Activated CD4-positive, alpha-beta memory T cell treated with anti-CD3 and anti-CD28 coated beads for 36 hours (primary cell): ENCODE measurements at places on chromosomes 3 and 15. TPM values are rescaled to one million over a fixed set of nuclear protein-coding genes. Genes with fewer than 3 reads are reported as not detected.

Gene CSPG4
- not detected for total RNA-seq

Gene GOLGA6A
- total RNA-seq: not detected

Gene HRH1
- 2.9 TPM for total RNA-seq

Gene RAB6B
- total RNA-seq: 2.7 TPM

Gene MME
- not detected for total RNA-seq

Gene ECE2
- not detected for total RNA-seq

Gene ISL2
- 0.15 TPM for total RNA-seq

Gene WNT7A
- 0.33 TPM for total RNA-seq

Gene SLC25A38
- total RNA-seq: 24.9 TPM

Gene IMPG2
- 0.10 TPM for total RNA-seq

Gene APOD
- total RNA-seq: 0.59 TPM

Gene KCNMB2
- total RNA-seq: not detected

Gene PDZRN3
- not detected for total RNA-seq

Gene STARD5
- 9.1 TPM for total RNA-seq

Gene SOX2
- not detected for total RNA-seq

Gene SEC62
- 60.7 TPM for total RNA-seq

Gene SLC12A8
- 0.48 TPM for total RNA-seq

Gene WNT5A
- not detected for total RNA-seq

Gene THBS1
- total RNA-seq: 1.8 TPM

Gene PATL2
- total RNA-seq: 17.2 TPM

Gene DCLK3
- not detected for total RNA-seq

Gene RTP4
- 1.7 TPM for total RNA-seq

Gene BFSP2
- not detected for total RNA-seq

Gene ROPN1
- total RNA-seq: not detected

Gene DISP2
- total RNA-seq: 0.02 TPM

Gene CP
- not detected for total RNA-seq

Gene LEKR1
- total RNA-seq: 0.56 TPM

Gene FRMD5
- total RNA-seq: 0.31 TPM

Gene TICRR
- total RNA-seq: 18.0 TPM

Gene MUSTN1
- not detected for total RNA-seq

Gene CADM2
- not detected for total RNA-seq

Gene SNX1
- total RNA-seq: 102 TPM

Gene ARGFX
- not detected for total RNA-seq

Gene GPR27
- total RNA-seq: 1.3 TPM

Gene ITPKA
- 4.7 TPM for total RNA-seq

Gene RETNLB
- not detected for total RNA-seq

Gene CLDN11
- not detected for total RNA-seq

Gene CHRNA7
- total RNA-seq: not detected

Gene HTR3E
- total RNA-seq: not detected

Gene XRN1
- total RNA-seq: 67.8 TPM

Gene CFAP100
- not detected for total RNA-seq

Gene ASB14
- total RNA-seq: not detected

Gene FBXL22
- 0.48 TPM for total RNA-seq

Gene WDR93
- not detected for total RNA-seq

Gene GHSR
- not detected for total RNA-seq

Gene PTH1R
- total RNA-seq: not detected

Gene SNRK
- 23.9 TPM for total RNA-seq

Gene SLC15A2
- total RNA-seq: 1.4 TPM

Gene DET1
- total RNA-seq: 2.2 TPM

Gene SHC4
- total RNA-seq: 1.9 TPM

Gene CCR8
- total RNA-seq: 0.48 TPM
